SW 1271 (cell line): ENCODE measurements at places on chromosomes 7 and 10.
A peak's percentile ranks its signal among the peaks of the same experiment; 100 is the strongest.

DNA sequence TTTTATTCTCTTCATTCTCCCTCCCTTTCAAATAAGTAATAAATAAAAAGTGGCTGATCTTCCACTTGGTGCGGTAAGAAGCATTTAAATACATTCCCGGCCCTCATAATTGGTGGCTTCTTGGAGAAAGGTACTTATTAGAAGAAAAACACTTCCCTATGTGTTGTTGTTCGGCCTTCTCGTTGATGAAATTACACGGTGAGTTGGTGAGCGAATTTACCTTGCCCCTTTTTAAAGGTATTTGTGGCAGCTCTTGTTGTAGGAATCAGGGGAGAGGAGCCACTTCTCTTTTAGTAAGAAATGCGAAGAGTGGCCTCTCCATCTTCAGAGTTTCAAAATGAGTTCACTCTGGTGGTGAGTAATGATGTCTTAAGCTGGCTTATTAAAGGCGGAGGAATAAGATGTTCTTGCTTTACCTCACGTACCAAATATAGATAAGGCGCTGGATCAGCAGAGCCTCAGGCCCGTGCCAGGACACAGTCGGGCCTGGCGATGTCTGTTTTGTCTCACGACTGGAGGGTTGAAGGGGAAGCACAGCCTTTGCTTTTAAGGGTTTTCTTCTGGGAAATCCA lies 135.9 kb downstream of the CUX1 start:
- DNase-seq, result no peak

DNA sequence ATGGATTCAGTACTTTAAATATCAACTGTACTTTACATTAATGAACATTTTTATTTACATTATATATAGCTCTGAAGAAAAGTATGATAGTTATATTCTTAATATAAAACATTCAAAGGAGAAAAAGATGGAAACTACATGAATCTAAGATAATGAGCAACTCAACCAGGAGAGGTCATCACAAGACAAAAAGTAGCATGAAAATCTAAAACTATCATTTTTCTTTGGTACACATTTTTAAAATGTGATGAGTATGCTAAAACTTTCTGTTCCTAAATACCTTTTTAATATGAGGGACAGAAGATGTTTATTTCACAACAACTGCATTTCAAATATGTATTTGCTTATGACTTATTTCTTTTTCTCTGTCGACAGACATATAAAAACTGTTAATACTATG lies 2.4 kb downstream of the CNTNAP2 start:
- DNase-seq, result no peak

DNA sequence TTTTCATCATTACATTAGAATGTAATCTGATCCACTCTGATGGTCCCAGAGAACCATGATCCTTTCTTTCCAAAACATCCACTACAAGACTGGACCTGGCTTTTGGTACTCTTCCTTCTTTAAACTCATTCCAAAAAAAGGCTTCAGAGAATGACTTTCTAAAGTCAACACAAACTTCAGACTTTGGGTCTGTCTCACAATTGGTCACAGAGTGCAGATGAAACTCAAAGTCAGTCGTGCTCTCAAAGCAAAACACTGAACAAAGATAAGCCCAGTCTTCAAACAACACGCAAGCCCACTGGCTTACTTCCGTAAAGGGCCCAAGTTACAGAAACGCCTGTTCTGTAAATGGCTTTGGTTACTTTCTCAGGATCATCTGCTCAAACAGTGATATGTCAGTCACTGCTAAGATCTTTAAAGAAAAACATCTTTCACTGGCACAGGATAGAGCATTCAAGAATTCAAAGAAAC lies 250.9 kb upstream of the MKLN1 start:
- DNase-seq, result no peak

- DNase-seq, result no peak
Observed at GRCh38 chr7:76358011-76358480, 745 bp downstream of the YWHAG start.

DNA sequence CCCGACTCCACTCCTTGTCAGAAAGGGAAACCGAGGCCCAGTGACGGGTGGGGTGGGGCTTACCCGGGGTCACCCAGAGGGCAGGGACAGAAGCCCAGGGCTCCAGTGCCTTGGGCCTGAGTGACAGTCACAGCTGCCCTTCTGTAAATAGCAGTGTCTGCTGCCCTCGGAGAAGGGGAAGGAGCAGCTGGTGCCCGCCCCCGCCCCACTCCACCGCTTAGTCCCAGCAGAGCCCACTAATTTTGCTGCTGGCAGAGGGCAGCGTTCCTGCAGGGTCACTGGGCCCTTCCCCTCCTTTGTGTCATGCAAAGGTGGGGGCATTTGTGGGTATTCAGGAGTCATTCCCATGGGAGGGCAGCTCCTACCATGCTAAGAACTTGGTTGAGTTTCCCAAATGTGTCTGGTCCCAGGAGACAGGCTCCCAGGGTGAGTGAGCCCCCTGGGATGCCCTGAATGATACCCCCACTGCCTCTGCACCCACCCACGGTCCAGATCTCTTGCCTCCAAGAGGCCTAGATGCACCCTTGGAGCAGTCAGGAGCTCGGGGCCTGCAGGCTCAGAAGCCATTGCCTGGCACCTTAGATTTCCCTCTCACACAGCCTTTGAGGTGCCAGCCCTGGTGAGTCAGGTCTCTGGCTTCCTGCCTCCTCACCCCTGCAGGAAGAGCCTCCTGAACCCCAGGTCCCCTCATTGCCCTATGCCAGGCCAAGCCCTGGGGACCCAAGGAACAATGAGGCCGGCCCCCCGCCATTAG lies 17.2 kb downstream of the SH2B2 start:
- no peak for DNase-seq

- DNase-seq, result no peak
Observed at GRCh38 chr7:22700559-22701002, 26.4 kb upstream of the IL6 start.

DNA sequence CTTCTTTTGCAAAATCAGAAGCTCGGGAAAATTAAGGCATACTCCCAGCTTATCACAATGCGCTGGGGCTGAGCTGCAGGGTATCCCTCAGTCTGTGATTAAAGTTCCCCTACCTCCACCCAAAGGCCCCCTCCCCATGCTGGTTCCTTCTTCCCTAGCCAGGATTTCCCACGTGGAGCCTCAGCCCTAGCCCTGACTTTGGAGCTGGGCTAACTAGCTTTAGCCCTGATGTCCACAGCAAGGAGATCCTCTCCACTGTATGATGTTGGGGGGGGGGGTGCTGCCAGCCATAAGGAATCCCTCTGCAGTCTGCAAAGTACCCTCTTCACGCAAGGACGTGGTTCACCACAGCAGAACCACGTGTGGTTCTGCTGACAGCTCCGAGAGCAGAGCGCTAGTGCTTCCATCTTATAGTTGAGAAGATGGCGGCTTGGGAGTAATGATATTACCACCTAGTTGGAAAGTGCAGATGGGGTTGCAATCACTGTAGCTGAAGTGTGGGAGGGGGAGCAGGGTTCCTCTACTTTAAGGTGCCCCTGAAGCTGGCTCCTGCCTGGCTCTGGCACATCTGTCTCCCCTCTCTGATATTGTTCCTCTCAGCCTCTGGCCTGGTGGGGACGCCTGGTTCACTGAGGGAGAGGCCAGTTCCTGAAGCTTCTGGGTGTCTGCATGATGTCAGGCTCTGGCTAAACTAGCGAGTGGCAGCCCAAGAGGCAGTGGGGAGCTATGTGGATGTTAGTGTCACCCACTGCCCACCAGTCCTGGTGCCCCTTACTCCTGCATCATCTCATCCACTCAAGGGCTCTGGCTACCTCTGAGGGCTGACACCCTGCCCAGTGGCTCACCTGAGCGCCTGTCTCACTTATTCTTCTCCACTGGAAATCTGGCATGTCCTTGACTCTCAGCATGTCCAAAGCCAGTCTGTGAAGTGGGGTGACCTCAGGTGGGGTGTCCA lies 270.7 kb downstream of the RPS24 start:
- DNase-seq, result no peak

- no peak for DNase-seq
Observed at GRCh38 chr10:14751014-14751896, 23.4 kb downstream of the FAM107B start.

- DNase-seq, result peak; percentile 29
Observed at GRCh38 chr7:139618482-139619366, 95.2 kb downstream of the CLEC2L start.

GRCh38 chr7:141920281-141920680 lies 4.1 kb downstream of the OR9A4 start:
- DNase-seq, result no peak
